T-helper 1 cell (primary cell): ENCODE measurements at places on chromosomes 5 and 9.
A peak's percentile ranks its signal among the peaks of the same experiment; 100 is the strongest.

- no peak for DNase-seq
Observed at GRCh38 chr5:175472378-175472777, 6.0 kb upstream of the SFXN1 start.

DNA sequence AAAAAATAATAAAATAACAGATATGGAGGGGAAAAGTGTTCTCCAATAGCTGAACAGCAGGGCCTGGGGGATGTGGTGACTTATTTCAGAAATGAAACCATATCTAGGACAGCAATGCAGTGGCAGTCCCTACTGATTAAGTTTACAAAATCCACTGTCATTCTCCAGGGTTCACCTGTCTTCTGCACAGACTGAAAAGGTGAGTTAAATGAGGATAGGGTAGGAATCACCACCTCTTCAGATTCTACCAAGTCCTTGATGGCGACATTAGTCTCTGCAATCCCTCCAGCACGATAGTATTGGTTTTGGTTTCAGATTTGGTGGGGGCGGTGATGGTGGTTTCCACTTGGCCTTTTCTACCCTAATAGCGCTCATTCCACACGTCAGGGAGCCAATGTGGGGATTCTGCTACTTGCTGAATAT, 32.3 kb upstream of the NPM1 start:
- peak; percentile 59 for DNase-seq

DNA sequence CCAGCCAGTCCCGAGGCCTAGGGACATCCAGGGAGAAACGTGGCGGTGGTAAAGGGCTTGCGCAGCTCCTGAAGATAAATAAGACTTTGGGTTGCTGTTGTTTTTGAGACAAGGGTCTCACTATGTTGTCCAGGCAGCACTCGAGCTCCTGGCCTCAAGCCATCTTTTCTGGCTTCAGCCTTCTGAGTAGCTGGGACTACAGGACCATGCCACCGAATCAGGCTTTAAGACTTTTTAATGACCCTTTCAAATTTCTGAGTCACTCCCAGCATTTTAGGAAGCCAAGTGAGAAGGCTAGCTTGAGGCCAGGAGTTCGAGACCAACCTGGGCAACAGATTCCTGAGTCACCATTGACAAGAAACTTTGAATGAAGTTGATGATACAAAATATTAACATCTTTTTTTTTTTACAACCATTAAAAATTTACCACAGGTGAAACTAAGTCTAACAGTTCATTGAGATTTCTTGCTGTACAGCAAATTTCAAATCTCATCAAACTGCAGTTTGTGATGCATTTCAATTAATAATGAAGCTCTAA, 817 bp upstream of the GNE start:
- no peak for DNase-seq

DNA sequence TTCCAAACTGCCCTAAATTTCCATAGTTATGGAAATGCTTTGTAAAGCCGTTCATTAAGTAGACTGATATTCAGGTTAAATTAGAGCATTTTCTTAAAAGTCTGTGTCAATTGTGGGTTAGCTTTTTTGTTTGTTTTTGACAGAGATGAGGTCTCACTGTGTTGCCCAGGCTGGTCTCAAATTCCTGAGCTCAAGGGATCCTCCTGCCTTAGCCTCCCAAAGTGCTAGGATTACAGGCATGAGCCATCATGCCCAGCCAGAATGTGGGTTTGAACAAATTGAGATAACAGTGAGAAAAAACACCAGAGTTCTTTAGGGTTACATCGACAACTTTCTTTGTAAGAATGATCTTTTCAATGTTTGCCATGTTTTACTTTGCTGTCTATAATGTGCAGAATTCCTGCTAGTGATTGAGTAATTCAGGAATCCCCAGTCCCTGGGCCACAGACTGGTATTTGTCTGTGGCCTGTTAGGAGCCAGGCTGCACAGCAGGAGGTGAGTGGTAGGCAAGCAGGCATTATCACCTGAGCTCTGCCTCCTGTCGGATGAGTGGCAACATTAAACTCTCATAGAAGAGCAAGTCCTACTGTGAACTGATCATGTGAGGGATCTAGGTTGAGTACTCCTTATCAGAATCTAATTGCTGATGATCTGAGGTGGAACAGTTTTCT, 80.5 kb downstream of the RAI14 start:
- DNase-seq, result no peak

DNA sequence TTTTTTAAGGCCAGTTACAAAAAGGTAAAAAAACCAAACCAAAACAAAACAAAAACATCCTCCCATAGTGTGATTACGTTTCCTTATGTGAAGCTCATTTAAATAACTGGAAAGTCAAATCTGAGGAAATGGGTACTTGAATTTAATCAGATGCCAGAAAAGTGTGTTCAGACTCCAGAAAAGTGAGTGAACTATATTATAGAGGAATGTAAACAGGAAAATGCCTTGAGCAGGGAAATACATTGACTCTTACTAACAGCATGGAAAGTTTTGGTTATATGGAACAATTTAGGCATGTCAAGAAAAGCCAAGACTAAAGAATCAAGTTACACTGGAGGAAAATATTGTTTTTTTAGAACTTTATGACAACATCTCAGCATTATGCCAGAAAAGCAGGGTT, 37.8 kb upstream of the RNF20 start:
- DNase-seq, result no peak

DNA sequence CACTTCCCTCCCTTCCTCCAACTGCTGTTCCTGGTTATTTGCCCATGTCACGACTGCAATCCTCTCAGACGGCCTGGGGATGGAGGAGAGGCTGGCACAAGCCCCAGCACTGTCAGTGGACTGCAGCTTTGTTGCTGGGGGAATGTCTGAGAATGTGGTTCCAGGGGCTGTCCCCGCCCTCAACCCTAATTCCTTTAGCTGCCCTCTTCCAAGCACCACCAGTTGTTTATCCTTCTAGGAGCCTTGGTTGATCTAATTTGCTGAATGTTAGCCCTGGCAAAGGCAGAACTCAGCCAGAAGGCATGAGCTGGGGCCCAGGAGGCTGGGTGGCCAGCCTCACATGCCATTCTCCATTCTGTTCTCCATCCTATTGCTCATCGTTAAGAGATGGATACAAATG, 51.6 kb downstream of the ADAM19 start:
- DNase-seq, result no peak

DNA sequence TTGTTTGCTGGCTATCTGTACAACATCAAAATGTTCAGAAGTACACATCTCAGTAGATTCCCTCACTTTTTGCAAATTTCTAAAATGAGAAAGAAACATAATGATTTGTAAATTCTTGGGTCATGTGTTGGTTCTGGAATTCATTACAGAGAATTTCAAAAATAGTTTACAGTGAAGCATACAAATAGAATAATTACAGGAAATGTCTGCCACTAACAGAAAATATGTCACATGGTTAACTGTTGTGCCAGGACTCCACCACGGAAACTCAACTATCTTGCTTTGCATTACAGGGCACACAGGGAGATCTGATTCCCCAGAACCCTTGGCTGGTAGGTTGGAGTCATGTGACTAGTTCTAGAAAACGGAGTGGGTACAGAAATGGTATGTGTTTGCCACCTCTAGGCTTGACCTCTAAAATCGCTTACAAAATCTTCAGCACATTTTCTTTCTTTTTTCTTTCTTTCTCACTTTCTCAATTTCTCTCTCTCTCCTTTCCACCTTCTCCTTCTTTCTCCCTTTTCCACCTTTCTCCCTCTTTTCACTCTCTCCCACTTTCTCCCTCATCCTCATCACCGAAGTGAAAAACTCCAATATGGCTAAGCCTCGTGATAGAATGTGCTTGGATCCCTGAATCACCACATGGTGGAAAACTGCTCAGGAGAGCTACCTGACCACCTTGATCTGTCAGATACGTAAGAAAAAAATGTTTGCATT, 32.4 kb downstream of the RASEF start:
- no peak for DNase-seq

GRCh38 chr5:43608406-43608805, 5.4 kb downstream of the NNT start:
- no peak for DNase-seq

GRCh38 chr5:98489021-98489420, 284.4 kb upstream of the RGMB start:
- no peak for DNase-seq

DNA sequence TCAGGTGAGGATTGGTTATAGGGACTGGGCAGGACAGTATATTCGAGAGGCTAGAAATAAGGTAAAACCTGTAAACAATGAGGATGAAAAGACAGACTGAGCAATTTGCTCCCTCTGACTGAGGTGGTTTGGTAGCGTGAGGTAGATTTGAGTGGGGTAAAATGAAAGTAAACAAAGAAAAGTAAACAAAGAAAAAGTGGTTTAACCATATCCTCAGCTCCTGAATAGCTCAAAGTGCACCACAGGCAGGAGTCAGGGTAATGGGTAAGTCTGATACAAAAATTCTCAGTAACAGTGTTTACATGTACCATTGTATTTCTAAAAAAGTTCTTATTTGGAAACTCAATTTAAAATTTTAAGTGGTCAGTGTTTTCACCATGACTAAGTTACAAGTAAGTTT, 203.1 kb upstream of the ARRDC3 start:
- no peak for DNase-seq

DNA sequence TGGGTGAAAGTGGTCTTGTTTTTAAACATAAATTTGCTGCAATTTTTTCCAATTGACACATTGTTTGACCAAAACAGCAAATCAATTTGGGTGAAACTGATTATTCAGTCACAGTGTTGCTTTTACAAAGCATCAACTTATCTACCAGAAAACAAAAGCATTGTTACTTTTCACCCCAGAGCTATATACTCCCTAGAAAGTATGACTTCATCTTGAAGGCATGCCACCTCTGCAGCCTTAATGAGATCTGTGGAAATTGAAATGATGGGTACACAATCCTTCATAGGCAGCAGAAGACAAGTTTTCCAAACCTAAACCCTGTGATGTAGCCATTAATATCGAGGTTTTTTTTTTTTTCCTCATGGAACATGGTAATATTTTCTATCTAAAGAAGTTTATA, 615.9 kb downstream of the CHSY3 start:
- no peak for DNase-seq

- peak; percentile 19 for DNase-seq
Observed at GRCh38 chr9:98807070-98807813, at the start of gene GALNT12. Gene GALNT12, plus strand, starts transcription at chr9:98807670. Its CDS starts 29 bp downstream, at chr9:98807699.

- no peak for DNase-seq
Observed at GRCh38 chr9:98899408-98900056, 44.2 kb upstream of the COL15A1 start.

DNA sequence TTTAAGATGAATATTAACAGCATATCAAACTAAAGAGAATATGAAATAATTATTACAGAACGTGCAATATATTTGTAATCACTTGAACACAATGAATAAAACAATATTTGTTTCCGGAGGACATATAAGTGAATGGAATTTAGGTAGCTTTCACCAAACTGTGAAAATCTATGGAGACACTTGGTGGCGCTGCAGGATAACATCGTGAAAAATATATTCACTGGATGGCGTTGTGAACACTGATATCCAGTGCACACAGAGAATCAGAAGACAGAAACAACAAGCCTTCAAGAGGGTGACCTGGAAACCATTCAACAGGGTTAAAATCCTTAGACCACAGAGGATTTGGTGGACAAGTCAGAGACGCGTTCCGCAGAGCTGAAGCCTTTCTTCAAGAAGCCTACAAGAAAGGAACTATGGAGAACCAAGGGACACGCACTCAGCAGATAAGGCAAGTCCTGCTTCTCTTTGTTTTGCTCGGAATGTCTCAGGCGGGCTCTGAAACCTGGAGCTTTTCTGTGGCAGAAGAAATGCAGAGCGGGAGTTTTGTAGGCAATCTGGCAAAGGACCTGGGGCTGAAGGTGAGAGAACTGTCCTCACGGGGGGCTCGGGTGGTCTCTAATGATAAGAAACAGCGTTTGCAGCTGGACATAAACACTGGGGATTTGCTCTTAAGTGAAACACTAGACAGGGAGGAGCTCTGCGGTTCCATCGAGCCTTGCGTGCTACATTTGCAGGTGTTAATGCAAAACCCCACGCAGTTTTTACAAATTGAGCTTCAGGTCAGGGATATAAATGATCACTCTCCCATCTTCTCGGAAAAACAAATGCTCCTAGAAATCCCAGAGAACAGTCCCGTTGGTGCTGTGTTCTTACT, at the start of gene PCDHB11:
Gene PCDHB11 (plus strand): TSS at position 269 of the 877 bp plus-strand sequence. CDS start 148 bp downstream, at position 417.
- DNase-seq, result no peak

DNA sequence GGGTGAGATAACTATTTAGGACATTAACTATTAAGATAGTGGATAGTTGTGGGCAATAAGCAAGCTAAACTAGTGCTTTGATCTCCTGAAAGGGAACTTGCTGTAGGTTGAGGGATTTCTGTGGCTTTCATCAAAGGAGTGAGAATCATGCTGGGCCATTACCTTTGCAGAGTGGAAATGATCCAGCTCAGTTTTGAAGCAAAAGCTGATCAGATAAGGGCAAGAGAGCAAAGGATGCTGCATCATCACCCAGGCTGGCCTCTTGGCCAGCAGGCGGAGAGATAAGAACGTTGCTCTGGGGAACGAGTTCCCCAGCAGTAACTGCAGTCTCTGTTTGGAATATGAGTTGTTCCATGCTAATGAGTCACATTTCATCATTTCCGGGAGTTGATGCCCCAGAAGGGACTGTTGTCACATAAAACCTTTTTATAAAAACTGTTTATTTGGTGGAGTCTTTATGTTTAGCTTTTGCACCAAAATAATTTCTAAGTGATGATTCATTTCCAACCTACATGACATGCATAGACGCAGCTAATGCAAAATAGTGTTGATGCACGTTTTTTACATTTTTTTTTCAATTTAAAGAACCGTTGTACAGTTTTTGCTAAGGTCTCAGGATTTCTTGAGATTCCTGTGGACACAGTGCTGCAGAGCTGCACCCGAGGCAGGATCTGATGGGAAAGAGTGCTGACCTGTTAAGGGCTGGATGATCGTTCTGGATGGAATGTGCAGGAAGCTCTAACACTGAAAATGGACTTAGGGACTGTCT, 99.3 kb downstream of the ACTBL2 start:
- DNase-seq, result no peak

GRCh38 chr9:36116593-36116992, 19.9 kb upstream of the GLIPR2 start:
- no peak for DNase-seq

DNA sequence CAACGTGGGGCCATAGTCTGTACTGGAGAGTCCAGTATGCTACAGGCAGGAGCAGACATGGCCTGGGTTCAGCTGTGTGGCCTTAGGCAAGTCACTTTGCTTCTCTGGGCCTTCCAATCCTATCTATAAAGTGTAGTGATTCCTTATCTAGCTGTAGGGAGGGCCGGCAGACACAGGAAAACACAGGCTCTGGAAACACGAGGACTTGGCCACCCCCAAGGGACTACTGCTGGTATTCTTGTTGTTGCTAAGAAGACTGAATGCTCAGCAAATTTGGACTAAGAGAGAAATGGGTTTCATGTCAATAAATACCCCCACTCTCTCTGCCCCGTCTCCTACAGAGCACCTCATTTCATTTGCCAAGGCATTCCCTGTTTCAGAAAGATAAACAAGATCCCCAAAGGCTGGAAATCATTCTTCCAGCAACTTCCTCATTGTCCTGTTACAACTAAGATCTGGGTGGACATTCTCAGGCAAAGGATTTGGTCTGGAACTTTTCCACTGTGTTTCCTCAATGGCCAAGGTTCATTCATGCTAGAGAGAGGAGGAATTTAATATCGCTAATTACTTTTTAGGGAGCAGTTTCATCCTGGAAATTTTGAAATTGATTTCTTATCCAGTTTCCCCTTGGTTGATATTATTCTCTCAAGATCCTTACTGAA, 105.8 kb downstream of the GABBR2 start:
- no peak for DNase-seq

GRCh38 chr5:10456583-10457420, 15.1 kb downstream of the ROPN1L start:
- no peak for DNase-seq
